ENCODE measurements at places on chromosomes 11 and 22.

DNA sequence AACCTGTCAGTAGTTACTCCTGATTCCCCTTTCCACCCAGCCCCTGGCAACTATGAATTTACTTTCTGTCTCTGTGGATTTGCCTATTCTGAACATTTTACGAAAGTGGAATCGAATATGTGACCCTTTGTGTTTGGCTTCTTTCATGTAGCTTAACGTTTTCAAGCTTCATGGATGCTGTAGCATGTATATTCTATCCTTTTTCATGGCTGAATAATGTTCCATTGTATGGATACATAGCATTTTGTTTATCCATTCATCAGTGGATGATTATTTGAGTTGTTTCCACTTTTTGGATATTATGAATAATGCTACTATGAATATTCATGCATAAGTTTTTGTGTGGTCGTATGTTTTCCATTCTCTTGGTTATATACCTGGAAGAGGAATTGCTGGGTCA, 9.2 kb upstream of the GLB1L2 start:
- DNase-seq = no peak

DNA sequence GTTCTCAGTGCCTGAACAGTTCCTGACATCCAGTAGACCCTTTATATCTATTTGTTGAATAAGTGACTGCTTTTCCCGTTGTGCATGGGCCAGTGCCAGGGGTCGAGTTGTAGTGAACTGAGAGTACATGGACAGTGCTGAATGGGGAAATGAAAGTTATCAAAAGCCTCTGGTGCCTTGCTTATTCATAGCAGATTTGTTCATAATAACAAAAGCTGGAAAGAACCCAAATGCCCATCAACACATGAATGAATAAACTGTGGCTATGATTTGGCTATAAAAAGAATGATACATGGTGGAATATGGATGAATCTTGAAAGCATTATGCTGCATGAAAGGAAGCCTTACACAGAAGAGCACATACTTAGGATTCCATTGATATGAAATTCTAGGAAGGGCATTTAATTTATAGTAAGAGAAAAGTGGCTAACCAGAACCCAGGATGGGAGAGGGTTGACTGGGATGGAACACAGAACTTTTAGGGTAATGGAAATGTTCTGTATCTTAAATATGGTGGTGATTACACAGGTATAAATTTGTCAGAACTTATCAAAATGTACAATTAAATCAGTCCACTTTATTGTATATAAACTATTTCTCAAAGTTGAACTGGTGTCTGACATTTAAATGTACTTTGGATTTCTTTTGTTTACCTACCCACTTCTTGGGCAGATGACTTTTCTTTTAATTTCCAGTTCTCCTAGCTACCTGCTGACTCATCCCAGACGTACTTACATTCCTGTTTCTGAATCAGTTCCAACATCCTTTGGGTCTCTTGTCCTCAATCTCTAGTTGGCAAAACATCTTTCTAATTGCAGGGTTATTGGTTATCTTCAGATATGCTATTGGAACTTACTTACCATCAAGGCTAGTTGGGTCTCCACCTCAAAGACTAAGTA, 42.8 kb downstream of the PACS1 start:
- DNase-seq = peak; percentile 87

GRCh38 chr22:49724030-49724892, 103.4 kb downstream of the BRD1 start:
- no peak for DNase-seq

DNA sequence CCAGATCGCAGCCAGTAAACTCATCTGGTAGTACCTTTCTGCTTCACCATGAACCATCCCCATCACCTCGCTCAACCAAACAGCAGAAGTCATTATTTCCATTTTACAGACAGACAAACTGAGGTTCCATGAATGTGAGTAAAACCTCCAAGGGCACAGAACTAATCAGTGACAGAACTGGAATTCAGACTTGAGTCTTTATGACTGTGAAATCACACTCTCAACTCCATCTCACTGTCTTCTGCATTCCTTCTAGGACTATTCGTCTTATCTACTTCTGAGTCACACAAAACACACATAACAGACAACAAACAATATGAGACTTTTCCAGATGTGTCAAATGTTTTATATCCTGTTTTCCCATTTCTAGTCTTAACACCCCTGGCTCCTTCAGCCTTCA, 9.3 kb upstream of the NUP50 start:
- DNase-seq = peak; percentile 8

- no peak for DNase-seq
Measured at GRCh38 chr22:44732661-44733060, 19.7 kb upstream of the ARHGAP8 start.

DNA sequence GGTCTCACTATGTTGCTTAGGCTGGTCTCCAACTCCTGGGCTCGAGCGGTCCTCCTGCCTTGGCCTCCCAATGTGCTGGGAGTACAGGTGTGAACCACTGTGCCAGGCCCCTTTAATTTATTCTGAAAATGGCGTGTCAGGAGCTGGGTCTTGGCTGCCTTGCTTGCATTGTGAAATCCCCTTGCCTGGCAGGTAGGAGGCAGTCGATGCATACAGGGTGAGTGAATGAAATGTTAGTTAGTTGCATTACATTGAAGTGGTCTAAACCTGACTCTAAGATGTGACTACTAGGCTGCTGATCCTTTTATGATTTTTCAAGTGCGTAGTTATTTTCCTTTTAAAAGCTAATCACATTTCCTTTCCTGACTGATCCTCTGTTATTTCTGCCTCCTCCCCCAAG, 42.9 kb downstream of the PARVB start:
- DNase-seq = no peak

DNA sequence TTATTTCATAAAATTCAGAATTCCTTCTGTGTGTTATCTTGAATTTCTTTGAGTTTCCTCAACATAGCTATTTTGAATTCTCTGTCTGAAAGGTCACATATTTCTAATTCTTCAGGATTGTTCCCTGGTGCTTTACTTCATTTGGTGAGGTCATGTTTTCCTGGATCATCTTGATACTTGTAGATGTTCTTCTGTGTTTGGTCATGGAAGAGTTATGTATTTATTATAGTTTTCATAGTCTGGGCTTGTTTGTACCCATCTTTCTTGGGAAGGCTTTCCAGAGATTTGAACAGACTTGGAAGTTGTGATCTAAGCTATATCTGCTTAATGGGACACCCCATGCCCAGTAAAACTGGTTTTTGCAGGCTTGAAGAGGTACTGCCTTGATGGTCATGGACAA, 149.6 kb downstream of the METTL15 start:
- no peak for DNase-seq

DNA sequence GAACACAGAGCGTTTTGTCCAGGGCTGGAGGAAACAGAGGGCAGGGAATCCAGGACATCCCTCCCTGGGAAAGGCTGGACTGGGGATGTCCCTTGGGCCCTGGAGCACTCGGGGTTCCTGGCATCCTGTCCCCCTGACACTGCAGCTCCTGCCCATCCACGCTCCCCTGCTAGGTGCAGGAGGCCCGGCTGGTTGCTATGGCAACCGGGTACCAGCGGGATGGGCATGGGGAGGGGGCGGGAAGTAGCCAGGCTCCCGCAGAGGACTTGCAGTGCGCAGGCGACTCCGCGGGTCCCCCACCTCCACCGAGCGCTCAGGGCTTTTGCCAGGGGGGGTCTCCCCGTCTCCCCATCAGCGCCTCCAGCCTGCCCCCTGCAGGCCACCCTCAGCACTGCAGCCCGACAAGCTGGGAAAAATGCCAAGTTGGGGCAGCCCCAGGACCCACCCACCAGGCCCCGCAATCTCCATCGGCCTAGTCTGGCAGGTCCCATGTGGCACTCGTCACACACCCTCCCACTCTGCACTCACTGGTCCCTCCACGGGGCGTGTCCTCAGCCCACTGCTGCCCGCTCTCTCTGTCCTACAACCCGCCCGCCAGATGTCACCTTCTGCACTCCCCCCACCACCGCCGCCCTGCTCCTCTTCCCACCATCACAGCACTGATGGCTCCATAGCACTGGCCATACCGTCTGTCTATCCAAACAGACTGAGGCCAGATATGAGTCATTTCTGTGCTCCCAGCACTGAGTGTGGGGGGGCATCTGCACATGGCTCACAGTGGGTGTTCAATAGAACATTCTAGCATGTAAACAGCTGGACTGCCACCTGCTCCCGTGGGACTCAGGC, 31.5 kb downstream of the KIAA0930 start:
- DNase-seq = no peak

GRCh38 chr11:134447696-134448095, 35.7 kb upstream of the B3GAT1 start:
- no peak for DNase-seq

- no peak for DNase-seq
Measured at GRCh38 chr11:105054723-105055493, 9.8 kb upstream of the CARD16 start.

DNA sequence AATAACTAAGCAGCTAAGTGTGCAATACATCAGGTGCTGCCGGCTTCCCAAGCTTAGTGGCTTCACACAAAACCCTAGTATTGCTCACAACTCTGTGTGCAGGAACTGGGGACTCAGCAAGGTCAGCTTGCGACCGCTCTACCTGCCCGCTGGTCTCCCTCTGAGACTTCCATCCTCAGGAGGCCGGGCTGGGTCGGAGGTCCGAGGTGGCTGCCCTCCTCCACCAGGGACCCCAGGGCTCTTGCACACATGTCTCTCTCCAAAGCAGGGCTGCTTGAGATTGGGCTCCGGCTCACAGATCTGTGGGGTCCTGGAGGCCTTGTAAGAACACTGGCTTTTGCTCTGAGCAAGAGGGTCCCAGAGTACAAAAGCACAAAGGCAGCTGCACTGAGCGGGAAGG, 25.4 kb upstream of the FGF19 start:
- DNase-seq = no peak

DNA sequence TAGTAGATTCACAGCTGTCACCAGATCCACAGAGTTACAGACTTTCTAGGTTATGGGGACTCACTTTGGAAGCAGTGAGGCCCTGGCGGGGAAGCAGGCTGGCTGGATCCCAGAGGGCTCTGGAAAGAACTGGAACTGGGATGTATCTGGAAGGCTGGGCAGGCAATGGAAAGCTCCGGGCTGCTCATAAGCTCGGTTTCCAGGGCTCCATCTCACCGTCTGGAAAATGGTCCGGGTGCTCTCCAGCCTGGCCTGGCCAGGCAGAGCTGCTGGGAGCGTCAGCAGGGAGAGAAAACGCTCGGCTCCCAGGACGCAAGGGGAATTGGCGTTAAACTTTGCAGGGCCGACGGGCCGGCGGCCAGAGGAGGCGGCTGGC, 335 bp upstream of the SEZ6L start:
- no peak for DNase-seq

DNA sequence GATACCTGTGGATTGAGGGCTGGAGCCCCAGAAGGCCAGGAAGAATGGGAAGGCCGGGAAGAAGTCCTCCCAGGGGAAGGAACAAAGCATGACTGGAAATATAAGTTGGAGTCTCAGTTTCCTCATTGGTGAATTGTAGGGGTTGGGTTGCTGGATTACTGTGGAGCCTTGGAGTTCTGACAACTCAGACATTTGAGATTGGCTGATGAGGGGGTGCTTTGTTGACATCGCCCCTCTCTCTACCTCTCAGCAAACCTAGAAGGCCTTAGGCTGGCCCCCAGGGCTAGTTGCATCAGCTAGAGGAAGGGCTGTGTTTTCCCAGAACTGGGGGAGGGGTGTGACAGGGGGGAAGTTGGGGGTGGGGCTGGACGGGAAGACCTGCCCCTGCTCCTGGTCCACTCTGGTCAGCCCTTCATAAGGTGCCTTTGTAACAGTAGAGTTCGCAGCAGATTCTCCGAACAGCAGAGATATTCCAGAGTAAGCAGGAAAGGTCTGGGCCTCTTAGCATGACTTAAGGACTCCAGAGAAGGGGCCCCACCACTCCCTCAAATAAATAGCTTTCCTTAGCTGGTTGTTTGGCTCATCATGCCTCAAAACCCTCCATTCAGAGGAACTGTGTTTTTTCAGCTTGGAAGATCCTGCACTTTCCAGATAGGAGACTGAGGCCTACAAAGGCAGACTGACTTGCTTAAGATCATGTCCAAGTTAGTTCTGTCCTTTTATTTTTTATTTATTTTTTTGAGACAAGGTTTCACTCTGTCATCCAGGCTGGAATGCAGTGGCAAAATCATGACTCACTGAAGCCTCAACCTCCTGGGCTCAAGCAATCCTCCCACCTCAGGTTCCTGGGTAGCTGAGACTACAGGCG, 12.5 kb upstream of the THRSP start:
- DNase-seq = peak; percentile 25

DNA sequence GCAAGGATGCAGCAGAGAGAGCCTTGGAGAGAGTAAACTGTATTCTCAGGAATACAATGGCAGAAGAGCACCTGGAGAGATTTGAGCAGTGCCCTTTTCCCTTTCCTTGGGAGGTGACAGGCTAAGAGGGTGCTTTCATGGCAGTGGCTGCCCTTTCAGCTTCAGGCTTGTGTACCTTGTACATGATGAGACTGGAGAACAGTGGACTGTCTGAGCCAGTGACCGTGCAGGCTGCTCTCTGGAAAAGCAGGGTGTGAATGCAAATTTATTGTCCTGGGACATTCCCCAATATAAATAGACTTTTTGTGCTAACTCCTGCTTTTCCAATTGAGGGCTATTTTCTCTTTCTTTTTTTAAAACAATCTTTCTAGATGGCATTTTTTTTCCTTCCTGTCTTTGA, 99.3 kb downstream of the TRIM44 start:
- no peak for DNase-seq

- DNase-seq = no peak
Measured at GRCh38 chr11:21534288-21534687, 658.6 kb upstream of the ANO5 start.

DNA sequence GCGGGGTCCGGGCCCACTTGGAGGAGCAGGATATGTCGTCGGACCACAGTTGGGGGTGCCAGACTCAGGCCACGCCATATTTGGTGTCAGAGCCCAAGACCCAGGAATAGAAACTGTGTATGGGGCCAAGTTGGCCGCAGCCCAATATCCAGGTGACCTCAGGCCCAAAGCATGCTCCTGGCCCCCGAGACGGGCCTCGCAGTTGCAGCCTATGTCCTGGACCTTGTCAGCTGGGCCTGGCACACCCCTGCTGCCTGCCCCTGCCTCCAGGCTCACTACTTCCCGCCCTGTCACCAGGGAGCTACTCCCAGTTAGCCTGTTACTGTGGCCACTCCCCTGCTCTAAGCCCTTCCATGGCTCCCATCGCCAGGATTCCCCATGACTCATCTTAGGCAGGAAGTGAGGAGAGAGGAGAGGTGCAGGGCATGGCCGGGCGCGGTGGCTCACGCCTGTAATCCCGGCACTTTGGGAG, 23.1 kb downstream of the A4GALT start:
- peak; percentile 39 for DNase-seq

DNA sequence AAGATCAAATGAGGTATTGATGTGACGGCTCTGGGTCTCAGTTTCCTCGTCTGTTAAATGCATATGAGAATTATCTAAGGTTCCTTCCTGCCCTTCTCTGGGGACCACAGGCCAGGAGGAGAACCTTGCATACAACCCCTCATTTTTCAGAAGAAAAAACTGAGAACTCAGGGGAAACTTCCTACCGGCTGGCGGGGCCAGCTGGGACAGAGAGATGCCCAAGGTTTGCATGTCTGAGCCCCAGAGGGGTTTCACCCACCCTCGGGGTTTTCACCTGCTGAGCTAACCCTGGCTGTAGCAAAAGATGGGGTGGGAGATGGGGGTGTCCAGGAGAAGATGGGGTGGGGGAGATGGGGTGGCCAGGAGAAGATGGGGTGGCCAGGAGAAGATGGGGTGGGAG, 4.3 kb downstream of the TNFRSF13C start:
- no peak for DNase-seq

GRCh38 chr11:74024261-74025029, 15.6 kb upstream of the UCP3 start:
- peak; percentile 68 for DNase-seq

- no peak for DNase-seq
Measured at GRCh38 chr11:11220786-11221185, 132.3 kb downstream of the CSNK2A3 start.
